ENCODE measurements at places on chromosomes 3 and 15.

DNA sequence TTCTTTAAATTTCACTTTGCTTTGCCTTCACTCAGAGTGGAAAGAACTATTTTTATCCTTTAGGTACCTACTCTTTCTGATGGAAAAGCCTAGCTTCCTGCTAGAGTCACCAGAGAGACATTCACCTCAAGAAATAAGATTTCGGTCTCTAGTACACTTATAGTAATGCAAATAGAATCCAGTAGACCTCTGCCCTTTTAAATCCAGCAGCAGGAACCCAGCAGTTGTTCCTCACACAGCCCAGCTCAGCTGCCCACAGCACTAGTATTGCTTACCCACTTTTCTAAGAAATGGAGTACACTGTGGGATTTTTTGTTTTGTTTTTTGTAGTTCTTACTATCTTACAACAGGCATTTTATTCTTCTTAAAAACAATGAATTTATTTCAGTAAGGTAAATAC lies 497.0 kb upstream of the CCDC54 start:
- DNase-seq: no peak

DNA sequence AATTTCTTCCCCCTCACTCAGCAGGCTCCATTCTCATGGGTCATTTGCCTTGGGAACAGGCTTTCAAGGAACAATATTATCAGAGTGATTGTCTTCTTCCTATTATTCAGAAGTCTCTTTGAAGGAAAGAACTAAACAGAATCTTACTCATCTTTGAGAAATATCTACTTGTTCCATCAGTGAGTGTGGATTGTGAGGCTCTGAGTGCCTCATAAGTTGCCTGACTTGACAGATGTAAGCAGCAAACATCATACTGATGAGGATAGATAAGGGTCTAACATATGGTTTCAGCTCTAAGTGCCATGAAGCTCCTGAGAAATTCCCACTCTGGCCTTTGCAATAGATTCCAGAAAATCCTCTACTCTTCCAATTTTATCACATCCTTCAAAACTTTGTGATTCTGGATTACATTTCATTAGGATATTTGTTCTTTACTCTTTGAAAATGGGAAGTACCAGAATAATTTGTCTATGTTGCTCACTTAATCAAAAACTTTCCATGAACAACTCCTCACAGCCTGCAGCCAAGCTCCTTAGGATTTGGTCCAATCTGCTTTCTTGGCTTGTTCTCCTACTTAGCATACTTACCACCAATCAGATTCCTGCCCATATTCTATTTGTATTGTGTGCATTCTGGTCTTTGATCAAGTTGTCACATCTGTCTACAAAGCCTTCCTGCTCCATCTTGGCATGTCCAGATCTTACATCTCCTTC lies 120.1 kb downstream of the RPL22L1 start:
- no peak for DNase-seq

- DNase-seq: no peak
Observed at GRCh38 chr15:101295607-101296161, 636 bp upstream of the SNRPA1 start.

DNA sequence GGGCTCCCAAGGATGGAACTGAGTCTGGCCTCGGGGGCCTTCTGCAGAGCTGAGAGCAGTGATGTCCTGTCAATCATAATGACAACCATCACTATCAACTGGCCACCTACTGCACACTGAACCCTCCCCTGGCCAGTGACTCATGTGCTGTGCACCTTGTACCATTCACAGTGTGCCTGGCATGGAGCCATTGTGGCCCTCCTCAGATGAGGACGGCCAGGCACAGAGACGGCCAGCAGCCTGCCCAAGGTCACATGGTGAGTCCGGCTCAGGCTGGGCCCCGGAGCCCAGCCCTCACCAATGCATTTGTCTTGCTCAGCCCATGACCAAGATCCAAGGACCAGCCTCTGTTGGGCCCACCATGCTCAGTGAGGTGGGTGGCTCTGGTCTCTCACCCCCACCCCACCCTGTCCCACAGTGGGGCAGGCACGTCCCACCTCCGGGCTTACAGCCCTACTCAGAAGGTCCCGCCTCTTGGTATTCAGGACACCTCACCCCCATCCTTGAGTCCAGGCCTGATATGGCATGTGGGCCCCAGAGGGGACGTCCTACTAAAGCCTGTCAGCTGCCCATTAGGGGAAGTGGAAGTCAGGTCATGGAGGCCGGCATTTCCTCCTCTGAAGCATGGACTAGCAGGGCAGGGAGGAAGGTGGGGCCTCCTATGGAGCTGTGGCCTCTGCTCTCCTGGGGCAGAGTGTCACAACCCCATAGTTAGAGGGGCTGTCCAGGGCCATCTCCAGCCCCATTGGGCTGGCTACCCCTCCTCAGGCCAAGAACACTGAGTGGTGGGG lies 35.9 kb upstream of the TMEM115 start:
- no peak for DNase-seq
